Fibroblast of upper back skin (primary cell): ENCODE measurements at places on chromosomes 16 and 17.

- DNase-seq = peak; percentile 100
Measured at GRCh38 chr17:59155439-59156177, at the start of gene PRR11. PRR11 (plus strand) TSS chr17:59155746; CDS start chr17:59169753, 14,007 bp downstream.

GRCh38 chr17:48011405-48012150, 26.0 kb downstream of the COPZ2 start:
- peak; percentile 68 for DNase-seq

DNA sequence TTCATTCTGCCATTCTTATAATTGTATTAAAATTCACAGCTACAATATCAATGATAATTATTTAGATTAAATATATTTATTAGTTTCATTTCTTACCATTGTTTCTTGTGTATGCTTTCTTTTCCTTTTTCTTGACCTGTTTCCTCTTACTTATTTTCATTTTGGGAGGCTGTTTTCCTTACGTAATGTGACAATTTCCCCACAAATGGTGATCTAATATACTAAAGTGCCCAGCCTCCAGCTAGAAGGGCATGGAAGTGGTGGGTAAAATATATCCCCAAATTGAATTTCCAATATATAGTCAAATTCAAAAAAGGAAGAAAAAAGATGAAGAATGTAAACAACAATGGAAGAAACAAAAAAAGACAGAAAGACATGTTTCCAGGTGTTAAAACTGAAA, 1.5 kb upstream of the ABCA6 start:
- DNase-seq = no peak

- no peak for DNase-seq
Measured at GRCh38 chr16:78768718-78769117, 669.3 kb downstream of the WWOX start.

- no peak for DNase-seq
Measured at GRCh38 chr17:20200016-20200795, 191.0 kb downstream of the SPECC1 start.

GRCh38 chr17:82179946-82180475, 32.6 kb downstream of the CCDC57 start:
- no peak for DNase-seq

DNA sequence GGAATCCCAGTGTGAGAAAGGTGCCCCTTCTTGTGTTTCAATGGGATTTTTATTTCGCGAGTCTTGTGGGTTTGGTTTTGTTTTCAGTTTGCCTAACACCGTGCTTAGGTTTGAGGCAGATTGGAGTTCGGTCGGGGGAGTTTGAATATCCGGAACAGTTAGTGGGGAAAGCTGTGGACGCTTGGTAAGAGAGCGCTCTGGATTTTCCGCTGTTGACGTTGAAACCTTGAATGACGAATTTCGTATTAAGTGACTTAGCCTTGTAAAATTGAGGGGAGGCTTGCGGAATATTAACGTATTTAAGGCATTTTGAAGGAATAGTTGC, 567 bp downstream of the UBB start:
- no peak for DNase-seq

- no peak for DNase-seq
Measured at GRCh38 chr17:78929908-78930775, 5.0 kb upstream of the TIMP2 start.

DNA sequence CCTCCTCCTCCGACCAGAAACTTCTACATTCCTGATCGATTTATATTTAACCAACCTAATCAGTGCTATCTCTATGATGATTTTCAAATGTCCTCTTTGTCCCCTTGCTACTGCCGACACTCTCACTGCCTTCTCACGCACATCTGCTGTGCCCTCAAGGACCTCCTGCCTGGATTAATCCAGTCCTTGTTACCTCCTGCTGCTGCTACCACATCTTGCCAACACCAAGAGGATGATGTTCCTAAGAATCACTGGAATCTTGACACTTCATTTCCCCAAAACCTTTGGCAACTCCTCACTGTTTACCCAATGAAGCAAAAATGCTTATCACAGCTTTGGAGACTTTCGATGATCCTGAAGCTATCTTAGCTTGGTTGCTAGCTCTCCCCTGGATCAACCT, 287.3 kb upstream of the AXIN2 start:
- no peak for DNase-seq

GRCh38 chr16:58056580-58056979, 31.0 kb downstream of the MMP15 start:
- DNase-seq = no peak

DNA sequence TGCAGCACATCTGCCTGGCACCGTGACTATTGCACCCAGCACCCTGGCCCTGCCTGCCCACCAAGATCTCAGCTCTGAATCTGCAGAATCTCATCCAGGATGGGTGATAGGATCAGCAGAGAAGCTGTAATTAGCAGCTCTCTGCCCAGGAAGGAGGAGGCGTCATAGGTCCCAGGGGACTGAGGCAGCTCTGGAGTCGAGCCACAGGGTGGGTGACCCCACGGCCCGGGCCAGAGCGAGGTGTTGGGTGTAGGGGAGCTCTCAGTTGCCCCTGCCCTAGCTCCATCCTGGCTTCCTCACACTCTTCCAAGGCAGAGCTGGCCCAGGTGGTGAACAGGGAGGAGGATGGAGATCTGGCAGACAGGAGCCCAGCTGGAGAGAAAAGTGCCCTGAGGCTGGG, 18.2 kb upstream of the FAM83G start:
- no peak for DNase-seq

- no peak for DNase-seq
Measured at GRCh38 chr16:52677501-52677900, 130.6 kb upstream of the TOX3 start.

DNA sequence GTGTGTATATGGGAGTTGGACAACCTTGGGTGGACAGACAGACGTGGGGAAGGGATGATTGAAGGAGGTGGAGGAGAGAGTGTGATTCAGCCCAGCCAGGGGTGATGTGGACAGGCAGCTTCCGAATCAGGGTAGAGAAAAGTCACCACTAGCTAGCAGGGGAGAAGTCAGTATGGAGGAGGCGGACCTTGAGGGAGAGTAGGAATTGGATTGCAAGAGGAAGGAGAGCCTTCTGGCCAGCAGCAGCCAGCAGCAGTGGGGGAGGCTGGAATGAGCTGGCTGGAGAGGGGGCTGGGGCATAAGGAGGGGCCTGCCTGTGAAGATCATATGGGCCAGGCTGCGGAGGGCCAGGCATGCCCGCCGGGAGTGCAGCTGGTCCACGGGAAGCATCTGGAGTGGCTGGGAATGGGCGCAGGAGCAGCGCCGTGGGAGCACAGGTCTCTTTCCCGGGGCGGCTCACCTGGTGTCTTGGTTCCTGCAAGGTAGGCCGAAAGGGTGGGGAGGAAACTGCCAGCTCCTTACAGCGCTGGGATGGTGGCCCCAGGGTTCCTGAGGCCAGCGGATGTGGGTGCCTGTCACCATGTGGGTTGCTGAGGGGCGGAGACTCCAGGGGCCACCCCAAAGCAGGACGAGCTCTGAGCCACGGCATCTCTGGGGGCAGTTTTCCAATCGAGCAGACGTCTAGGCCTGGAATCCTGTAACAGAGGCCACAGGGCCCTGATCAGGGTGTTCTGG, 235.3 kb downstream of the SEC14L1 start:
- DNase-seq = peak; percentile 89

GRCh38 chr17:30249460-30249859, 14.0 kb upstream of the SLC6A4 start:
- no peak for DNase-seq

DNA sequence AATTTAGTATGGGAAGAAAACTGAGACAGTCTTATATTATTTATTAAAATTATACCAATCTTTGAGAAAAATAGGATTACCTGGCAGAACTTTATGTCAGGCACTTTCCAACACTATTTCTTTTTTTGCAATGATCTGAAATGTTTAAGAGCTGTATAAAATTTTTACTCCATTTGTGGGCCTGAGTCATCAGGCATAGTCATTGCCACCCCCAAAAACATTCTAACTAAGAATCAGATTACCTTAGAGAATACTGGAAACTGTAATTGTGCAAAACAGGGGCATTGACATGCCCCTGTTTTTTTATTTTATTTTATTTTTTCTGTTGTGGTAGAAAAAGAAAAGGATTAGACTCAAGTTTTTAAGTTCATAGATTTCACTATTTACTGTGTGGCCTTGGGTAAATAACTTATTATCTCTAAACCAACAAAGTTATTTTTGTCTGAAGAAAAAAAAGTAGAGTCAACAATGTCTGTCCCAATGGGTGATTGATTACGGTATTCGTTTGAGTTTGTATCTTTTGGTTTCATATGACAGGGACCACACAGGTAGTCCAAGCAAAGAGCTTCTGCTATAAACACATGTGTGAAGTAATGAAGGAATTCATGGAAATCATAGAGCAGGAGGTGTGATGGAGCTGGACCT, 24.6 kb downstream of the VAT1L start:
- DNase-seq = no peak

DNA sequence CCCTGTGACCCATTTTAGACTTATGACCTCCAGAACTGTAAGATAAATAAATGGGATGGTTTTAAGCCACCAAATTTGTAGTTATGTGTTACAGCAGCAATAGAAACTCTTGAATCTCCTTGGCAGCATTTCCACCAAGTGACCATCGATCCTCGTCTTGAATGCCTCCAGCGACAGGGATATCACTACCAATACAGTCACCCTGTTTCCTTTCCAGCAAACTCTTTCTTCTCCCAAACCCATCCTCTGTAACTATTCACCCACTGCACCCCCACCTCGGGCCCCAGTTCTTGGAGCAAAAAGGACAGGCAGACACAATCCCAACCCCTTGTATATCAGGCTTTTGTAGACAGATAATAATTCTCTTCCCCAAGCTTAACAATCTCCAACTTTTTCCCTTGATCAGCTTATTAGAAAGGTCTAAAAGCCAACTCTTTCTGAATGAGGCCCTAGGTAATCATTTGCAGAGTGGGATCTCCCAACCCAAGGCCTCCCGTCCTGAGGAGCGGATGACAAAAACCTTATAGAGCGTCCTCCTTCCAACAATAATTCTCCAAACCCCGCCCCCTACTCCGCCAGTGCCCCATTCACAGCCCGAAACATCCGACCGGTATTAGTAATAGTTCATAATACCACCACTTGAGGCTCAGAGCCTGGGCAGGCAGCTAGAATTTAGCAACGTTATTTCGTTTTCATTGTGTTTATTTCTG, 14.7 kb upstream of the PLLP start:
- DNase-seq = peak; percentile 83

DNA sequence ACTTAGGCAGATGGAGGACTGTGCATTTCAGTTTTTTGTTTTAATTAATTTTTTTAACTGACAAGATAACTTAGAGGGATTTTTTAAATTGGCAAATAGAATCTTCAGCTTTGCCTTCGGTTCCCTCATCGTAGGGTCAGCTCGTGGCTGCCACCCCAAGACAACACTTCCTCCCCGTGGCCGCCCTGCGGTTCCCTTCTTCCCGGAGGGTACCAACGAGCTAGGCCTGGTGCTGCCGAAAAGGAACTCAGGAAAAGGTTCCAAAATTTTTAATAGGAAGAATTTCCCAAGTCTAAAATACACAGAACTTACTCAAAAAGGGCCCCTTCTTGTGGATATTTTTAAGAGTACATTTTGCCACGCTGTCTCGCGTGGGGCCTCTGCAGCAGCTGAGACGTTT, 210.4 kb upstream of the CHMP6 start:
- no peak for DNase-seq

DNA sequence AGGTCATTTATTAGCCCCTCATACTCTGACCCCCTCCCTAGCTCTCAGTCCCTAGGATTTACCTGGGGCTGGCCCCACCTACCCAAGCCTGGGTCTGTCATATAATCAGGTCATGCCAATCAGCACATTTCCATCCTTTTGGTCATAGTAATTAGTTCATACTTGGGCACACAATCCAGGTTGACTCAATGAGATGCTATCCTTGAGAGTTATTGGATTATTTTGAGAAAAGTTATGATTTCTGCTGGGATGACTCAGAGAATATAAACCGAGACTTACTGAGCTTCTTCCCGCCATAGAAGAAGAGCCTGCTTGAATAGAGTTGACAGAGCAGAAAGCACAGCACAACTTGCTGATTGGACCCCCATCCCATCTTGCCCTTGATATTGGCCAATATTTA, 331.5 kb downstream of the CBLN1 start:
- no peak for DNase-seq

DNA sequence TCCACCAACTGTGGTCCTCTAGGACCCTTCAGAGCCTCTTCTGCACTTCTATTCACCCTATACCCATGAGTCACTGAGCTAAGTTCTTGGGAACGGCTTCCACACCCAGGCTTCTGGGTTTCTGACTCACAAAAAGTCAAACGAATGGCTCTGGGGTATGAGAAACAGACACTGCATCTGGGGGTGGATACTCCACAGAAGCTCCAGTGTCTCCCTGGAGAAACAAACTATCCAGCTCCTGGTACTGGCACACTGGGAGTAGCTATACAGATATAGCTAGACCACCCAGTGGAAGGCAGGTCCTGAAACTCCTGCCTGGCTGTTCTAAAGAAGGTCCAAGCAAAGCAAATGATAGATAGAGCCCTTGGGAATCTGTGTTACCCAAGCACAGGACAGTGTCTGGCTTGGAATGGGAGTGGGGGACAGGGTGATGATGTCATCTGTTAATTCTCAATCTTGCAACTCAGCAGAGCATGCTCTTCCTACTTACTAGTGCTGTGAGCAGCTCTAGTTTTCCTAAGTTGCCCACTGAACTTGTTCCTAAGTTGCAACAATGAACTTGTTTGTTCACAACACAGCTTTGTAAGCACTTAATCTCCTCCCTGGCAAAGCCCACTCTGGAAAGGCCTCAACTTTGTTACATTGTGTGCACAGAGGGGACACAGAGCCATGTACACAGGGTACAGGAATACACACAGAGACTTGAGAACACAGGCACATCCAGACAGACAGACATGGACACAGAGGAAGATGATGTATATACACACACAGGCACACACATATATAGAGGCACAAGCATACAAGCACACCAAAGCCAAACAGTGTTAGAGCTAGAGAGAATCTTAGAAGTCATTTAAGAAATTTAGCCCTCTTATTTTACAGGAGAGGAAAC, 6.7 kb downstream of the MMP28 start:
- peak; percentile 86 for DNase-seq

- no peak for DNase-seq
Measured at GRCh38 chr17:7944326-7944725, 12.3 kb downstream of the CNTROB start.

GRCh38 chr16:1917056-1917664, 1.1 kb downstream of the HS3ST6 start:
- no peak for DNase-seq

DNA sequence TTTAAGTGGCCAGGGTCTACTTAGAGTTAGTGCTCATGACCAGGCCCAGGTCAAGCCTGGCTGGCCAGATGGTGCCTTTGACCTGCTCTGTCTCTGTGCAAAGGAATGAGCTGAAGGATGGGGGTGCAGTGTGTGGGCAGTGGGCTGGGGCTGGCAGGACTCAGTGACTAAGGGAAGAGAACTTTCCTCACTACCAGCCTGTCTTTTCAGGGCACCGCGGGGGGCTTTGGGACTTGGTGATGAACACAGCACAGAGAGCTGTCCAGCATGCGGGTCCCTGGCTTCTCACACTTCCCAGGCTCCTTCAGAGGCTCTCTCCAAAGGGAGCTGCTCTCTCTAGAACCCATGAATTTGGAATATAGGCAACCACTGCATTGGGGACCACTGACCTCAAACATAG, 43.0 kb upstream of the STH start:
- no peak for DNase-seq
